SHP77 (cell line): ENCODE measurements at places on chromosomes 3 and 15.
A peak's percentile ranks its signal among the peaks of the same experiment; 100 is the strongest.

DNA sequence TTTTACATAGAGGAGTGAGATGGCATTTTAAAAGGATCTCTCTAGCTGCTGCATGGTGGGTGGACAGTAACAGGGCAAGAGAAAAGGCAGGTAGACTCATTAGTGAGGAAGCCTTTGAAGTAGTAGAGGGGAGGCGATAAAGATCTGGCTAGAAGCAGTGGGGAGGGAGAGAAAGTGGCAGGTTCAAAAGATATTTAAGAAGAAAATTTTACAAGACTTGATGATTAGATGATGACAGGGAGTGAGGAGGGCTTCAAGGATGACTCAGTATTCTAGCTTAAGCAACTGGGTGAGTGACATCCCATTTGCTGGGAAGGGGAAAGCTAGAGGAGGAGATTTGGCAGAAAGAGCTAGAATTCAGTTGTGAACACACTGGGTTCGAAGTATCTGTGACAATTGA lies 3.8 kb upstream of the BRPF1 start:
- DNase-seq: no peak

GRCh38 chr3:71376503-71376902 lies 207.0 kb downstream of the FOXP1 start:
- no peak for DNase-seq

GRCh38 chr3:160719710-160720109 lies 36.3 kb upstream of the PPM1L start:
- no peak for DNase-seq

DNA sequence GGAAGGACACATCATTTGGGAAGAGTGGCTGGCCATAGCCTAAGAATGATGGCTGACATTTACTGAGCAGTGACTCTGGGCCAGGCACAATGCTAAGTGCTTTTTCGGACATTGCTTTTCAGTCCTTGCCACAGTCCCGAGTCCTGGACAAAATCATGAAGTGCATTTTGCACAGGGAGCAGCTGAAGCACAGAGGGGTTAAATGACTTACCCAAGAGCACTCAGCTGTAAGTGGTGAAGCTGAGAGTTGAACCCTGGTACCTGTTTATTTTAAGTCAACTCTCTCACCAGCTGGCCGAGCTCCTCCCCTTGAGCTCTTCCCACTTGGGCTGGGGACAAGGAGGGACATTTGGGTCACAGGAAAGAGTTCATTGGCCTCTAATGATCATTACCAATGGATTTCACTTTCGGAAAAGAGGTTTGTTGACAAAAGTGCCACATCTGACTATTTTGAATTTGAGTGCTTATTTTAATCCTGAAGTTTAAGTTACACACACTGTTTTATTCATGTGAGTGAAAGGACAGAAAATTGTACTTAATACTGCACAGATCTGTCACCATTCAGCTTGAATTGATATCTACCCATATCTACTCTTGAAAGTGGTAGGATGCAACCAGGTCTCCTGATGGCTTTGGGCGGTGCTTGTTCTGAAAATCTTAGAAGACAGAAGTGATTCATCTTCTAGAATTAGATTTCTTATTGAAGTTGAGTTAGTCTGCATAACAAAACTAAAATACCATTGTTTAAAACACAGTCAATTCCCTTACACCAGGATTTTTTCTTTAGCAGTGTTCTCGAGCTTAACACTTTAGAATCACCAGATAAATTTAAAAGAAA lies 368.7 kb upstream of the PROK2 start:
- peak; percentile 7 for DNase-seq

GRCh38 chr3:183692436-183692835 lies 5.2 kb upstream of the YEATS2 start:
- no peak for DNase-seq

DNA sequence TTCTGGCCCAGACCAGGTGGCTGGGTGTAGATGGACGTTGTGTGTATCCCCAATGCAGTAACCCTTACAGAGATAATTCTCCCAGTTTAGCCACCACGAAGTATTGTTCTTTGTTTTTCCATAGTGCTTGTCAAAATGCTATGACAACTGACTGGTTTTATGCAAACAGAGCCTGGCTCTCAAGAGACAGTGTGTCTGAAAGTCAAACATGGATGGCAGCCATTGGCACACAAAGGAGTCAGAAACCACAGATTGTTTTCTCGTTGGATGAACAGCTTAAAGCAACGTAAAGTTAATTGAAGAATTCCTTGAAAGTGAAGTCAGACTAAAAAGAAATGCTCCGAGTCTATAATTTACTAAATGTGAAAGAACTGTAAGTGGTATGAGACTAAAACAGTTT lies 91.2 kb downstream of the FILIP1L start:
- peak; percentile 77 for DNase-seq

- DNase-seq: no peak
Measured at GRCh38 chr15:40841741-40842140, 2.1 kb upstream of the SPINT1 start.

GRCh38 chr3:175477651-175478224 lies 618.6 kb downstream of the NAALADL2 start:
- DNase-seq: no peak

- peak; percentile 12 for DNase-seq
Measured at GRCh38 chr3:152071924-152072323, 196.8 kb upstream of the MBNL1 start.

GRCh38 chr15:68277603-68278344 lies at the start of gene FEM1B:
Gene FEM1B, plus strand, starts transcription at chr15:68277745. Its CDS starts 673 bp downstream, at chr15:68278418.
- DNase-seq: peak; percentile 91

- DNase-seq: no peak
Measured at GRCh38 chr3:66998904-66999235, 763 bp downstream of the KBTBD8 start.

DNA sequence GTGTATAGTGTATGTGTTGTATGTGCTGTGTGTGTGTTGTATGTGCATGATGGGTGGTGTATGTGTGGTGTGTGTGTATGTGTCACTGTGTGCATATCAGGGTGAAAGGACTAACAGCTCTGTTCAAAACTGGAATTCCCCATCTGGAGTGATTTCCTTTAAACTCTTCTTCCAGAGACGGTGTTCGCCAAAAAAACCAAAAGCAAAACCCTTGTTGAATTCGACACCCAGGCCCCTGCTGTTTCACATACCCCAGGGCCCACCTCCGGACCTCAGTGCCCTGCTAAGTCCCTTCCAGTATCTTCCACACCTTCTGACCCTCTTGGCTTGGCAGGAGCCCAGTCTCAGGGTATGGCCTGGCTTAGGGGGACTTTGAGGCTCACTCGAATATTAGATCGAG lies 44.9 kb upstream of the SEC13 start:
- DNase-seq: no peak

GRCh38 chr3:119437691-119438258 lies 25.6 kb downstream of the TMEM39A start:
- DNase-seq: no peak

GRCh38 chr3:20696388-20697150 lies 510.6 kb upstream of the SGO1 start:
- no peak for DNase-seq

DNA sequence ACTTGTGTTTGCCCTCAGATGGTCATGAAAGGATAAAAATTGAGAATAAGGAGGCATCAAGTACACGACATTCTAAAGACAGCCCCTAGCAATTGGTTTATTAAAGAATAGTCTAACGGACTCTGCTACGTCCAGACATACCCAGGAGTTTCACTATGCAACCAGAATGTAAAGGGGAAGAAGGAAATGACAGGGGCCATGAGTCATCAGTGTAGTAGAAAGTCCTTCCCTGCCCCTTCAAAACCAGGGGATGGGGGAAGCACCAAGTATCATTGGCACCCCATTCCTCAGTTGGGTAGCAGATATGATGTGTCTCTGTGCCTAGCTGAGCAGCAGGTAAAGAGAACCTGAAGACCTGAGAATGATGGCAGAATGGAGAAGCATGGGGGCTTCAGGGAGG lies 367.4 kb downstream of the IL20RB start:
- DNase-seq: no peak

- no peak for DNase-seq
Measured at GRCh38 chr3:108669208-108669607, 79.7 kb downstream of the DZIP3 start.

- no peak for DNase-seq
Measured at GRCh38 chr3:42497009-42497731, 5.3 kb upstream of the VIPR1 start.

DNA sequence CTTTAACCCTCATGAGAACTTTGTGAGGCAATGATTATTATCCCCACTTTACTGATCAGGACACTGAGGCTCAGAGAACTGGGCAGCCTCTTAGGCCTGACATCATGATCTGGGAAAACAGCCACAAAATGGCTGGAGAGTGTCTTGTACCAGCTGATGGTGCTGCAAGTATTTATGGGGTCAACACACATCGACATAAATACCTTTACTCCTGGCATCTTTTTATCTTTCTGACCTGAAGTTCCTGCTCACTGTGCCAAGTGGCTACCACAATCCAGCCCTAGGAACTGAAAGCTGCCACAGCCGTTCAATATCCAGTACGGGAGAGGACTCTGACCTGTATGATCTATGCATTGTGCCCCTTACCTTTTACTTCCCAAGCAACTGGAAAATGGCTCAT lies 29.2 kb upstream of the MUC13 start:
- no peak for DNase-seq

DNA sequence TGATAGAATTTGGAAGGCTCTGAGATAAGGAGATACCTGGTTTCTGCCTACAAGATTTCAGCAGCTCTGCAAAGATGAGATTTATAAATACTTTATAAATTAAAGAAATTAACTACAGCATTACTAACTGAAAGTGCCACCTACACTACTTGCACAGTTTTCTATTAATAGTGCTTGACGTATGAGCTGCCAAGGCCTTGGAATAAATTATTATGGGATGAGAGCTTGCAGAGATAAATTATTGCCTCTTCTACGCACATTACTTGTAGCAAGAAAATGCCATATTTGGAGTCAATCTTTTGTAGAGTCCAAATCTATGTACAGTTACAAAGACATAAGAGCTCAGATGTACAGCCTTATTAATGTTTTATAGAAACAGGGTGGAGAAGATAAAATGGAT lies 89.1 kb downstream of the BCHE start:
- DNase-seq: peak; percentile 2

DNA sequence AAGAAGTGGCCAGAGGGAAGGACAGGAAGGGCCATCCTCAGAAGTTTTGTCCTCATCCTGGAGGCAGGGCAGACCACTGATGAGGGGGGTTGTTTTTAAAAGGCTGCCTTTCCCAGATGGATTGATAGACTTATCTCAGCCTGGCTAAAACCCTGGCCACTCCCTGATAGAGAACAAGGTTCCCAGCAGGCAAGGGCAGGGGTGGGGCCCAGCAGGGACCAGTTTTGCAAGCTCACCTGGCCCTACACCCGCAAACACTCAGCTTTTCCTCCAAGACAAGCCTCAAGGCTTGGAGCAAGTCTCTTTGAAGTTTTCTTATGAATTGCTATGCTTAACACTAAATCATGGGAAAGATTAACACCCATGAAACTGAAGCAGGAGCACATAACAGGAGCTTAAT lies 9.1 kb downstream of the LIPC start:
- DNase-seq: no peak

GRCh38 chr3:178002113-178002512 lies 534.1 kb upstream of the KCNMB2 start:
- DNase-seq: no peak

GRCh38 chr15:41263891-41264351 lies 32.9 kb downstream of the CHP1 start:
- DNase-seq: no peak

DNA sequence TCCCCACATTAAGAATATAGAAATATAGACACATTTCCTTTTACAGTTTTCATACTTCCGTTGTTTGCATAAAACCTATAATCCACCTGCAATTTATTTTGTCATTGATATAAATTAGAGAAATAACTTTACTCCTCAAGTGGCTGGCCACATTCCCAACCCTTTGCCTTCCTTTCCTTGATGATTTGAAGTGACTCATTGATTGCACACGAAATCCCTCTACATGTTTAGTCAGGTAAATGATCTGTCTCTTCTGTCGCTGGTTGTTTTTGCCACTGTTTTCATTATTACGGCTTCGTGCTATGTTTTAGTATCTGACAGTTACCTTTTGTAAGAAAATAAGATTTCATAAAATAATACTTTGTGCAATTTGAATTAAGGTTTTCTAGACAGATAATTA lies 272.2 kb upstream of the NR2E3 start:
- no peak for DNase-seq

- no peak for DNase-seq
Measured at GRCh38 chr3:63967675-63968611, 55.4 kb downstream of the PSMD6 start.

GRCh38 chr15:65249641-65250040 lies 37.0 kb downstream of the PARP16 start:
- no peak for DNase-seq

- no peak for DNase-seq
Measured at GRCh38 chr15:73870700-73871408, 2.5 kb upstream of the TBC1D21 start.

GRCh38 chr15:38991126-38991525 lies 426.5 kb upstream of the RASGRP1 start:
- no peak for DNase-seq

DNA sequence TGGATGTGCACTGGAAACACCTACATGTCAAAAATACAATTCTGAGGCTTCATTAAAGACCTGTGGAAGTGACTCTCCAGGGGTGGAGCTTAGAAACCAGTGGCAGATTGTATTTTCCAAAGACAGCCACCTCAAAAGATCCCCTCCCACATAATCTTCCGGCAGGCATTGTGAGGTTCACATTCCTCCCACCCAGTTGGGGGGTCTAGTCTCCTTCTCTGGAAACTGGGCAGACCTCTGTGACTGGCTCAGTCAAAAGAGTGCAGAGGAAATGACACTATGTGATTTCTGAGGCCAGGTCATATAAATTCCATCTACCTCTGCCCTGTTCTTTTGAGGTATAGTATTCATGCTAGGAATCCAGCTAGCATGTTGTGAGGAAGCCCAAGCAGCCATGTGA lies 1.9 kb upstream of the CFAP92 start:
- no peak for DNase-seq

DNA sequence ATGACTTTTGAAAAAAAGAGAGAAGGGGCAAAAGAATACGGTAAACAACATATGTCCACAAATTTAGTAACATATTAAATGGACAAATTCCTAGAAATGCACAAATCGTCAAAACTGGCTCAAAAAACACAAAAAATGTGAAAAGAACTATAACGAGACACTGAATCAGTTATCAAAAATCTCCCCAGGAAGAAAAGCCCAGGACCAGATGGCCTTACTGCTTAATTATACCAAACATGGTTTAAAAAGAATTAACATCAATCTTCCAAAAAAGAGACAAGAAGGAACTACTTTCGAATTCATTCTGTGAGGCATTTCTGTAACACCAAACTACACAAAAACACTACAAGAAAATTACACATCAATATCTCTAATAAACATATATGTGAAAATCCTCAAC lies 117.4 kb downstream of the STAG1 start:
- no peak for DNase-seq

GRCh38 chr3:44050101-44050500 lies 191.6 kb upstream of the TOPAZ1 start:
- DNase-seq: no peak
